Stimulated activated CD8-positive, alpha-beta memory T cell treated with anti-CD3 and anti-CD28 coated beads, Interleukin-7, amount 100 ng/mL, for 1 hour (primary cell): ENCODE measurements at places on chromosomes 2 and 18.

DNA sequence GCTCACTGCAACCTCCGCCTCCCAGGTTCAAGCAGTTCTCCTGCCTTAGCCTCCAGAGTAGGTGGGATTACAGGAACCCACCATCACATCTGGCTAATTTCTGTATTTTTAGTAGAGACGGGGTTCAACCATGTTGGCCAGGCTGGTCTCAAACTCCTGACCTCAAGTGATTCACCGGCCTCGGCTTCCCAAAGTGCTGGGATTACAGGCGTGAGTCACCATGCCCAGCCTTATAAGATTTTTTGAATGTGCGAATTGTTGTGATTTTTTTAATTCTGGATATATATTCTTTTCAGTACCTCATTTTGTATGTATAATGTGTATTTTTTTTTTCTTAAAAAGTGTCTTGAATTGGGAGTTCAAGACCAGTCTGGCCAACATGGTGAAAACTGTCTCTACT, 42.0 kb upstream of the CCDC150 start:
- no peak for DNase-seq

- no peak for DNase-seq
These were observed 63.4 kb downstream of the NCKAP5 start for GRCh38 chr2:133504566-133505505.

DNA sequence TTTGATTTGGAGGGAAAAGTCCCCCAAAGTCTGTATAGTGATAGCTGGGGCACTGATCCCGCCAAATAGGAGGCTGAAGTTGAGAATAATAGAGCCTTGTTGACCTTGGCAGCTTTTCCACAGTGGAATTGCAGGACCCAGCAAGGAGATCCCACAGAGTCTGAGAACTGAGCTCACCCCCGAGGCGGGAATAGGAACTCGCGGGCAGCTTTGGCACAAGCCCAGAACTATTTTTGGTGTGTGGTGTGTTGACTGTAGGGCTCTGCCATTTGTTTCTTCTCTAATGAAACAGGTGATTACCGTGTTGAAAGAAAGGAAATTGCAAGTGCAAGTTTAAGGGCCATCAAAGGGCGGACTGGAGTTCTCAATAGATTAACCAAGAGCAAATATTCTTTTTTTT, 34.0 kb downstream of the SH3RF3 start:
- no peak for DNase-seq

GRCh38 chr2:120596191-120596811, 139.4 kb upstream of the GLI2 start:
- DNase-seq: no peak

DNA sequence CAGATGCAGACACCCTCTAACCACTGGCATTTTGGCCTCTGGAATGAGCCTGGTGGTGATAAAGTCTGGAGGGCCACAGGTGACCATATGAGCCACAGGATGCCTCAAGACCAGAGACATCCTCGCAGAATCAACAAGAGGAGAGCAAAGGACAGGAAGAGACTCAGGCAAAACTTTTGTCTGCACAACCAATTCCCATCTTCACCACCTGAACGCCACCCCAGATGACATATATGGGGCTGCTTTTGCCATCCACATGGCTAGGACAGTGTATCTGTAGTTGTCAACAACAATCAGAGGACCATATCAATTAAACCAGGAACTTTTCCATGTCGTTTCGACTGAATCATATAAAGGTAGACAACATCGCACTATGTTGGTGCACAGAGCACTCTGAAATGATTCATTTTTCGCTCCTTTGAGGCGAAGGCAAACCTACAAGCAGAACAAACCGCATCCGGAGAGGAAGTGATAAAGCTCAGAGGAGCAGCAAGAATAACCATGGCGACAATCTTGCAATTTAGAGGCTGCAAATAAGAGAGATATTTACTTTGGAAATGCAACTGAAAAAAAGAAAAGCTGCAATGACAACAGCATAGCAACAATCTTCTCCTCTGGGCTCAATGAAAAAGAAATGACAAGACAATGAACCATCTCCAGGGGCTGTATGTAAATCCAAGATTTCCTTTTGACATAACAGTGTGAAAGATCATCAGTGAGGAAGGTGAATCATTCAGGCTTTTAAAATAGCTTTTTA, 204.5 kb downstream of the ARL4C start:
- no peak for DNase-seq

GRCh38 chr2:42910645-42911405, 118.4 kb upstream of the HAAO start:
- no peak for DNase-seq

DNA sequence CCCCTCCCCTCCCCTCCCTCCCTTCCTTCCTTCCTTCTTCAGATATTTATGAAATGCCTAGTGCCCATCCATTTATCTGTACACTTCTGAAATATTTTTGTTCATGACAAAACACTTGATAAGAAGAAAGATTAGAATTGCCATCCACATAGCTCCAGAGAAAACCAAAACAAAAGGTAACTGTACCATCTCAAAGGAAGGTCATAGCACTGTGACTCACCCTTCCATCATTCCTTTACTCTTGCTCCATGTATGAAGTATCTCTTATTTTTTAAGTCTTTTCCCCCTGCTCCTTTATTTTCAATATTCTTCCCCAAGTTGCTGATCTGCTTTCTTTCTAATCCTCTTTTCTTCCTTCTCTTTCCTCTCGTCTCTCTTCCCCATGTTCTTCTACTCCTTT, 9.9 kb downstream of the CNTNAP5 start:
- DNase-seq: no peak

- no peak for DNase-seq
These were observed 39.6 kb upstream of the GATA6 start for GRCh38 chr18:22129778-22130177.

- no peak for DNase-seq
These were observed 193.2 kb downstream of the CDH19 start for GRCh38 chr18:66410692-66411091.

DNA sequence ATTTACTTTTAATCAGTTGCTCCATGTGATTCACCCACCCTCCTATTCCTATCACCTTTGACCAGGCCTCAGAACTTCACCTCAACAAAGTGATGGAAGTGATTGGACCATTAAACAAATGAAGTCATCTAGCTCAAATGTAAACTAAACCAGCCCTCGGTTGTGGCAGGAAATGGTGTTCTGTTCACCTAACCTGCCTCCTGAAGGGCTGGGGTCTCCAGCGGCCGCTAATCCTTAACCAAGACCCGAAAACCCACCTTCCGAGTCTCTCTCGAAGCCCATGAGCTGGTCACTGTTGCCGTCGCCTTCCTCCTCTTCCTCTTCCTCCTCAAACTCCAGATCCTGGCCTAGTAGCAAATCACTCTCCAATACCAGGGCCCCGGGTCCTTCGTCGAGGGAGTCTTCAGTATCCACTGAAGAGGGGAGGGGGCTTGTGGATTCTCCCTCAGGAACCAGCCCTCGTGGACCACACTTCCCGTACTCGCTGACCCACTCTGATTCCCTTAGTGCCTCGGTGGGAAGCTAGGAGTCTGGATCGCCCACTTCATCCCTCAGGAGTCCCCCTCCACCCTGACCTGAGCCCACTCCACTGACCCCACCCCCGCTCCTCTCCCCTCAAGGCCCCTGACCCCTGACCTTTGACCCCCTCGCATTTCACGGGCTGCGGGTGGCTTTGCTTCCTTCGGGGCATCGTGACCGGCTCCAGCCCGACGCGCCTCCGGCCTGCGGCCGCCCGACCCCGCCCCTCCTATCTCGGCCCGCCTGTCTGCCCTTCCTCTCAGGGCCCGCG, 503 bp downstream of the ZNF513 start:
- DNase-seq: no peak

- DNase-seq: no peak
These were observed 13.0 kb downstream of the TEX44 start for GRCh38 chr2:231605607-231606091.

- DNase-seq: peak; percentile 23
These were observed 147.8 kb upstream of the ERBB4 start for GRCh38 chr2:212686285-212686895.
